ENCODE measurements at places on chromosomes 13 and 19.

DNA sequence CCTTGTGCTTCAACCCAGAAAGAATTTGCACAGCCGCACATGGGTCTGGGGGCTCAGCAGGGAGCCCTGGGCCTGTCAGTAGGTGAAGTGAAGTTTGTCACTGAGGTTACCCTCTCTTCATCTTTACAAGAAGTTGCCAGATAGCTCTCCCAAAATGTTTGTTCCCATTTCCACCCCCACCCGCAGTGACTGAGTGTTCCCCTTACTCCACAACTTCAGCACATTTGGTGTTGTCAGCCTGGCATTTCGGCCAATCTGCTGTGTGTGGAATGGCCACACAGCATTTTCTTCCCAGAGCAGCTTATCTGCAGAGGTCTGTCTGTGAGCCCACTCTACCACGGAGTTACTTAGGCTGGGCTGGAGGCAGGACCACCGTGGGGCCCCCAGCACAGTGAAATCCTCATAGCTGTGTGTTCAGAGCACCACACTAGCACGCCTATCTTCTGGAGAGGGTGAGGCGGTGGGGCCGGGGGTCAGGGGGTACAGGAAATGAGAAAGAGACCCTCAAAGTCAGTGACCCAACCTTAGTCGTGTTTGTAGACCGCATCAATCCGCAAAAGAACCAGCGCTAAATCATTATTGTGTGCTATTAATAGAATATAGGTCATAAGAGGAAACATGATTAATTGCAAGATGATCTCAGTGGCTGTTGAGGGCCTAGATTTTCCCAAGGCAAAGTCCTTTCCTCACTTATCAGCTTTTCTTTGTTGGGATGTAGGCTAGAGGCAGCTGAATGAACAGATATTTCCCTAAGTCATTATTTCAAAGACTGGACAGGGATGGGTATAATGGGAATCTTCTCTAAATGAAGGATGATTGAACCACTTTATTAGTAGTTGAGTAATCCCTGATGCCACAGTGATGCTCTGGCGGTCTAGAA lies 116.0 kb downstream of the SIPA1L3 start:
- no peak for DNase-seq

DNA sequence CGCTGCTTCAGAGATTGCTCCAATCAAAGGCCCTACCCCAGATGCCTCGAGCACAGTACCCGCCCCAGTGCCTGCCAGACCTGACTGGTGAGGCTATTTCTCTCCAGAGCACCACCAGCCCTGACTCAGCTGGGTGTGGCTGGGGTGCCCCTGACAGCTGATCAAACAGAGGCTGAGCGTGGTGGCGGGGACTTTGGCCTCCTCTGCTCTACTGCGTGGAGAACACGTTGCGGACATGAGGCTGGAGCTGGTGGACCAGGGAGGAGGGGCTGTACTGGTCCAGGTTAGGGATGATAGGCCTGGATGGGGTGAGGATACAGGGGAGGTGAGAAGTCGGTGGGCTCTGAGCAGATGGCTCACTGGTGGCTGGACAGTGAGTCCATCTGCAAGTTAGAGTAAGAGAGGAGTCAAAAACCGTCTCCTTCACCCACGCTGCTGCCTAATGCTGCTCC lies 3.5 kb upstream of the DOCK6 start:
- no peak for DNase-seq

DNA sequence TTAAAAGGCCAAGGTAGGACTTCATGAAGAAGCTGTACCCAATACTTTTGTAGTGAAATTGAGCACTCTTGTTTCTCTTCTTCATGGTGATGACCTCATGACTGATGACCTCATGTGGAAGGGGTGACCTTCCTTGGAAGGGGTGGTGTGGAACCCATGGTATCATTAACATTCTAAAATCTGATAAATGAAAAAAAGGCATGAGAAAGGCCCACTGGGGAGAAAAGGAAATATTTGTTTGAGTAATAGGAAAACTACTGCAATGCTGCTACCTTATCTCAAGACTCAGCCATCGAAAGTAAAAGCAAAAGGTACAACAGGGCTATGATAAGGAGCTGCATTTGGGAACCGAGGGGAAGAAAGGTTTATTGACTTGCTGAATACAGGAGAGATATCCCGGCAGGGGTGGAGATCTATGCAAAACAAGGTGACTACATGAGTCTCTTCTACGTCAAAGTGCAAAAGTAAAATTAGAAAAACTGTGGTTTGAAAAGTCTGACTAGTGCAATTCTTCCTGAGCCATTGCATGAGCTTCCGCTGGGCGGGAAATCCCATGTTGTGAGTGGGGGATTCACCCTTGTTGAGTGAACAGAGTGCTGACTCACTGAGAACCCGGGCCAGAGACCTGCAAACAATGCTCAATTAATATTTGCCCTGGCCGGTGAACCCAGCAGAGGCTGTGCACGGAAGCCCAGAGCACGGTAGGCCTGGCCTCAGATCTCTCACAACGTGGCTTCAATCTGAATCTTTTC lies 138.9 kb upstream of the RFC3 start:
- no peak for DNase-seq

GRCh38 chr13:112449545-112449930 lies 73.4 kb downstream of the SPACA7 start:
- no peak for DNase-seq

- no peak for DNase-seq
Observed at GRCh38 chr13:98800078-98800477, 47.6 kb upstream of the SLC15A1 start.

- no peak for DNase-seq
Observed at GRCh38 chr13:23554000-23554399, 16.2 kb upstream of the TNFRSF19 start.

DNA sequence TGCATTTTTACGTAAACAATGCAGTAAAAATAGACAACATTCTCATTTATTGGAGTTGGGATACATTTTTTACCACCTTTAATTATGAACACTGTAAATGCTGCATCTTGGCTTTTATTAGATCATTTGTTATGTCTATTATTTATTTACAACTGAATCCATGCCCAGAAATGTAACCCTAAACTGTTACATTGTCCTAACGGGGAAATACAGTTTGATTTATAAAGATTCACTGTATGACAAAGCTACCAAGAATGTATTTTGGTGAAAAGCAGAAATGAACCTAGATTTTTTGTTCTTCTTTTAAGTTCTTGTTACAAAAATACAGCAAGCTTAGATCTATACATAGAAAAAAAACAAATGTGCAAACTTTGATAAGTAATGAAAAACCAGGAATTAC lies 1.1 kb downstream of the METTL21C start:
- DNase-seq, result no peak

DNA sequence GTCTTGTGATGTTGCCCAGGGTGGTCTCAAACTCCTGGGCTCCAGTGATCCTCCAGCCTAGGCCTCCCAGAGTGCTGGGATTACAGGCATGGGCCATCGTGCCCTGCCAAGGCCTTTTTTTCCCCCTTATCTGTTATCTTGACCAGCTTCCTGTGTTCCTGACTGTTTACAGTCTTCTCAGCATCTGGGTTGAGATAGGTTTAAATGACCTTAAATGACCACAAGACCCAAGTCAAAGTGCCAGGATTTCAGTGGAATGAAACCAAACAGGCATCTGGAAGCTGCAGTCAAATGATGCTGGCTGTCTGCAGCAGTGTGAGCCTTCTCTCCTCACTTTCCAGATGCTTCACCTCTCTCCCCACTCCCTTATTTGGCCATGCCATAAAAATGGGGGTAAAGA lies 114.2 kb upstream of the CLDN10 start:
- no peak for DNase-seq

DNA sequence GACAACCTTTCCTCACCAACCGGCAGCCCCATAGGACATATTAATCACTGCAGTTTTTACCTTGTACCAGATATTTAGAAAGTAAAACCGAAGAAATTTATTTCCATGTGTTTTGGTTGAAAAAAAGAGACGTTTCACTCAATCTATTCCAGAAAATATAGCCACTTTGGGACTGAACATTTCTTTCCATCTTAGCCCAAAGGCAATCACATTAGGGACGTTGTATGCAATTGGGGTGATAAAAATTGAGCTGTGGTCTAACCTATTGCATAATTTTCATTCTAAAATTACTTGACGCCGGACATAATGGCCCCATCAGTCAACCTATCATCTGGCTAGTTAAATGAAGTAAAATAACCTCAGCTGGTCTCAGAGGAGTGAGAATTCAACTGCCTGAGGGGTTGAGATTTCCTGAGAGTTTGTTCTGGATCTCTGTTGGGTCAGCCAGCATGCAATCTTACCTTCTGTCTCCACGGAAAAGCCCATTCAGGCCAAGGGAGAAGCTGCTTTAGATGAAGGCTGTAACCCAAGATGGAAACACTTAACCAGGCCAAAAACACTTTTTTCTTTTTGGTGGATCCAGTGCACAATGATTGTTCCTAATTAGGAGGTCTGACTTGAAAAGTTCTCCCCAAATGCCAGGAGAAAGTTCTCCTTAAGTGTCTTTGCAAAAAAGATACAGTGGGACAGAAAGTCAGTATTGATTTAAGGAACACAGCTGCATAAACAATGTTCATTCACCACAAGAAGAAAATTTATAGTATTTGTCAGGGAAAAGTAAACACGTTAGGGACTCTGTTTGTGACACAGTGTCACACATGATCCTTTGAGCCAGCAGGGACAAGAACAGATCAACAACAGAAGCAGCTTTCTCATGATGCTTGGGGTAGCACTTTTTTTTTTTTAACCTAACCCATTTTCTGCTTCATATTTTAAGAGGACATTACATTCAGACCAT lies 34.1 kb downstream of the DLEU7 start:
- DNase-seq, result no peak

DNA sequence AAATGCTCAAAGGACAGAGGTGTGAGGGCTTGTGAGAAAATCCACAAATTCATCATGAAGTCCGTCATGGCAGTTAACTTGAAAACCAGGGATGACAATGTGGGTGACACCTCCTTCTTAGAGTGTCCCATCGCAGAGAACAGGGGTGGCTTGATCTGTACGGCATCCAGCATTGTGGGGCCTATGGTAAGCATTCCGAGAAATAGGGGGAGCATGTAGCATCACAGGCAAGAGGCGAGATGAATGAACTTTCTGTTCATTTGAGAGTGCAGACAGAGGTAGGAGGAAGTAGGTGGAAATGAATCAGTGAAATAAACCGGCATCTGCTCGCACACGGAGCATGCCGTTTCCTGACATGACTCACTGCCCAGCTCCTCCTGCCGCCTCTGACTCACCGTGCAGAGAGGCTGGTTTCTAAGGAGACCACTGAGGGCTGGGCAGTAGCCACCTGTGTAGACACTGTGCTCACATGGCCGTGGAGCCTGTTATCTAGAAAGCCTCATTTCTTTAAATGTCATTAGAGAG lies 339.0 kb downstream of the RFC3 start:
- DNase-seq, result no peak
